ENCODE measurements at places on chromosomes 1 and 21. TPM values are rescaled to one million over a fixed set of nuclear protein-coding genes. Genes with fewer than 3 reads are reported as not detected.

MMEL1 gene
- 5.9 TPM for total RNA-seq

RGS18 gene
- 8.1 TPM for total RNA-seq

GNG4 gene
- 0.21 TPM for total RNA-seq

KCNA2 gene
- total RNA-seq, result 0.25 TPM

FCRLB gene
- total RNA-seq, result 0.34 TPM

PGLYRP4 gene
- 3.1 TPM for total RNA-seq

CNST gene
- 37.3 TPM for total RNA-seq

Data from lung (tissue), 17 donors.